ENCODE measurements at places on chromosomes 11 and 22. TPM values are rescaled to one million over a fixed set of nuclear protein-coding genes. Genes with fewer than 3 reads are reported as not detected.

Gene UPK3A
- total RNA-seq, result not detected

Gene SYT13
- total RNA-seq, result 5.9 TPM

Gene LSP1
- 2.0 TPM for total RNA-seq

Gene ART5
- 0.27 TPM for total RNA-seq

Gene ANKK1
- total RNA-seq, result not detected

Gene RAG2
- total RNA-seq, result not detected

Gene HBE1
- total RNA-seq, result 0.09 TPM

Gene NRXN2
- total RNA-seq, result 0.13 TPM

Gene PATE4
- total RNA-seq, result not detected

Gene SYT7
- 1.0 TPM for total RNA-seq

Gene OR6A2
- not detected for total RNA-seq

Gene BTG4
- 0.17 TPM for total RNA-seq

Gene SCN4B
- total RNA-seq, result 0.08 TPM

Gene A4GALT
- total RNA-seq, result 27.9 TPM

Gene GRAMD1B
- 20.1 TPM for total RNA-seq

Gene POLDIP3
- 35.4 TPM for total RNA-seq

Gene CYP2D6
- 0.27 TPM for total RNA-seq

Gene MS4A2
- not detected for total RNA-seq

Gene ARRB1
- 16.2 TPM for total RNA-seq
